Stimulated activated CD8-positive, alpha-beta memory T cell treated with anti-CD3 and anti-CD28 coated beads, Interleukin-2, amount 100 ng/mL, for 48 hours (primary cell): ENCODE measurements at places on chromosomes 13 and 19.

GRCh38 chr13:44739120-44739519, 163.0 kb upstream of the TSC22D1 start:
- DNase-seq, result no peak

DNA sequence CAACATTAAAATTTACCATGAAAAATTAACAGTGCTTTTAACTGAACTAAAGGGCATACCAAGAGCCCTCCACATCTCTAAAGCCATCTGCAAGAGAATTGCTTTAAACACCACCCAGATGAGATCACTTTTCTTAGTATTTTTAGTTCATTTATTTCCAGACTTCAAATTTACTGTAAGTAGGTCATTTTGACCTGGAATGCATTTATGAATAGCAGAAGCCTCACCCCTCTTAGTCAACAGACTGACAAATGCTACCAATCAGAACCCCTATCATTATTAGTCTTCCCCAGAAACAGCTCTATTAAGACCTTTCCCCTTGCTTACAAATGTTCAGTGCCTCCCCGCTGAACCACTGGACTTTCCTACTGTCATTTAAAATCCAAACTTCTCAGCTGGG, 27.3 kb downstream of the RUBCNL start:
- no peak for DNase-seq

GRCh38 chr13:97526556-97526955, 92.6 kb downstream of the RAP2A start:
- DNase-seq, result no peak

- no peak for DNase-seq
Measured at GRCh38 chr13:110161112-110161882, 145.7 kb downstream of the COL4A1 start.

DNA sequence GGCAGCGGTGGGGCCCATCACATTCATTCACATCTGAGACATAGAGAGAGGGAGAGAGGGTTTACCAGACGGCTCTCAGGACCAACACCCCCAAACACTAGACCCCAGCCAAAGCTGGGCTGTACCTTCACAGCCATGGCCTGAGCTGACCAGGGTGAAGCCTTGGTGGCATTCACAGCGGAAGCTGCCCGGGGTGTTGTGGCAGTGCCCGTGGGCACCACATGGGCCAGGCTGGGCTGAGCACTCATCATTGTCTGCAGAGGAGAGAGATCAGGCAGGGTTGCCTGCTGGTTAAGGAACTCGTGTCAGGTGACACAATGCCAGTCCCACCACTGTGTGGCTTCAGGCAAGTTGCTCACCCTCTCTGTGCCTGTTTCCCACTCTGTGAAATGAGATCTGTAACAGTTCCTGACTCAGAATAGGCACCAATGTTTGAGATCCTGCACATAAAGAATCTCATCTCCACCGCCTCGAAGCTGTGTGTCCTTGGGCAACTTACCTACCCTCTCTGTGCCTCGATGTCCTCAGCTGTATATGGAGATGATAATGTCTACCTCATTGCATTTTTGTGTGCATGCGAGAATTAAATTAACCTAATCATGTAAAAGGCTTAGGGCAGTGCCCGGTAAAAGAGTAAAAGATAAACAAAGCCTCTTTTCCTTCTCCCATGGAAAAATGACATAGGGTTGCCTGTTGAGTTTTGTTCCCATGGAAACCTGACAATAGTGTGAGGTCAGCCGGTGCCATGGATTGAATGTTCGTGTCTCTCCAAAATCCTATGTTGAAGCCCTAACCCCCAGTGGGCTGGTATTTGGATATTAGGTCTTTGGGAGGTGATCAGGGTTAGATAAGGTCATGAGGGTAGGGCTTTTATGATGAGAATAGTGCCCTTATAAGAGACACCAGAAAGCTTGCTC, 22.9 kb downstream of the CCL25 start:
- DNase-seq, result no peak

DNA sequence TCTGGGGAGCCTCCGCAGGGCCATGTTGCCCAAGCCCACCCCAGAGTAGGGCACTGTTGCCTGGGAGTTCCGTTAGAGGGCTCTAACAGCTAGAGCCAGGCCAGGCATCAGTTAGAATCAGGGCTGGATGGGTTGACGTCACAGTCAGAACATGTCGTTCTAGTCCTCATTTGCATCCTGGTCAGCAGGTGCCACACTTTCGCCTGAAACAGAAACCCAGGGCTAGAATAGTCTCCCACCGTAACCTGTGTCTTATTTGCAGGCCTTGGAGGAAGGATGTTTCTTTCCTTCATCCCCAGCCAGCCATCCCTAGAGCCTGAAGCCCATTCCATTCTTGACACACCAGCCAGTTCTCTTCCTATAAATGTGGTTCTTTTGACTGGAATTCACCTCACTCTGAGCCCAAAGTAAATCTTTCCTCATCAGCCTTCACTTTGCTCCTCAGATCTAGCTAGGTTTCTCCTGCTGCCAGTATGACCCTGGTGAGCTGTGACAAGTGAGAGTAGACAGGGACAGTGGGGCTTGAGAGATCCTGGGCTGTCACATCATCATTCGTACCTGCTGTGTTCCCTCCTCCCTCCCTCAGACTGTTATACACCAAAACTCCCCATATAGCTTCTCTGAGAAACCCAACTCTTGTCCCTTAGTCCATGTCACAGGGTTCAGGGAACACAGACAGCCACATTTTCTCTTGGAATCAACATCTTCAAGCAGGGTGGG, 12.2 kb upstream of the CCDC97 start:
- no peak for DNase-seq

- DNase-seq, result no peak
Measured at GRCh38 chr19:18596752-18597157, 8.2 kb downstream of the REX1BD start.

GRCh38 chr13:99636306-99636705, 135.0 kb downstream of the TM9SF2 start:
- no peak for DNase-seq

DNA sequence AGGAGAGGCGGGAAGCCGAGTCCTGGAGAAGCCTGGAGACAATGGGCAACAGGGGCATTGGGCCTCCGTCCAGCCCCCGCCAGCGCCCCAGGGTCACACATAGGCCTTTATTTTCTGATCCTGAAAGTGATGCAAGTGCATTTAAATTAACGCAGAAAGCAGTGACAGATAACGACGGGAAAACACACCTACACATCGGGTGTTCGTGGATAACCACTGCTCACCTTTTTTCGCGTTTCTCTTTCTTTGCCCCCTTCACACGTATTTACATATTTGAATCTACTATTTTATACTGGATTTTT, 30.4 kb upstream of the GRTP1 start:
- no peak for DNase-seq

DNA sequence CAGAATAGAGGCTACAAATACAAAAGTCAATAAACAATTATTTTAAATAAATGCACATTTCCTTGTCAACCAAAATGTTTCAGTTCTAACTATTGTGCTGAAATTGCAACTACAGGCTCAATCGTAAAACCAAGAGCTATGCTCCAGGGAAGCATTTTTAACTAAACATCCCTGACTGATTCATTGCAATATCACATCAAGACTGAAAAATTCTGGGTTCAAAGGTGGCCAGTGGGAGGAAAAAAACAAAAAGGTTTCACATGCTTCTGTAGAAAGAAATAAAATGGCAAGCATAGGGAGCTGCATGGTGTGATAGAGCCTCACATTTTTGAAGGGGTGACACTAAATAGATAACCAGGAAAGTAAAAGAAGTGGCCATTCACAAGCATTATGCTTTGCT, 862.8 kb downstream of the PCDH9 start:
- no peak for DNase-seq

DNA sequence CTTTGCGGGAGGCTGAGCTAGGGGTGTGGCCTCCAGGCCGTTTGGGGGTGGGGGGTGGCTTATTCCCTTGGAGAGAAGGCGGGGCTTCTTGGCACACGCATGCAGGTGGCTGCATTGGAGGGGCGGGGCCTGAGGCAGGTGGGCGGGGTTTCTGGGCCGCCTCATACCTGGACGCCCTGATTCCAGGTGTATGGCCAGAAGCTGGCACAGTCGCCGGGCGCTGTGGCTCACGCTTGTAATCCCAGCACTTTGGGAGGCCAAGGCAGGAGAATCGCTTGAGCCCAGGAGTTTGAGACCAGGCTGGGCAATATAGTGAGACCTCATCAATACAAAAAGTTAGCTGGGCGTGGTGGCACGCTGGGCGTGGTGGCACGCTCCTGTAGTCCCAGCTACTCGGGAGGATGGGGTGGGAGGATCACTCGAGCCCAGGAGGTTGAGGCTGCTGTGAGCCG, 7.8 kb downstream of the ABCA7 start:
- no peak for DNase-seq

DNA sequence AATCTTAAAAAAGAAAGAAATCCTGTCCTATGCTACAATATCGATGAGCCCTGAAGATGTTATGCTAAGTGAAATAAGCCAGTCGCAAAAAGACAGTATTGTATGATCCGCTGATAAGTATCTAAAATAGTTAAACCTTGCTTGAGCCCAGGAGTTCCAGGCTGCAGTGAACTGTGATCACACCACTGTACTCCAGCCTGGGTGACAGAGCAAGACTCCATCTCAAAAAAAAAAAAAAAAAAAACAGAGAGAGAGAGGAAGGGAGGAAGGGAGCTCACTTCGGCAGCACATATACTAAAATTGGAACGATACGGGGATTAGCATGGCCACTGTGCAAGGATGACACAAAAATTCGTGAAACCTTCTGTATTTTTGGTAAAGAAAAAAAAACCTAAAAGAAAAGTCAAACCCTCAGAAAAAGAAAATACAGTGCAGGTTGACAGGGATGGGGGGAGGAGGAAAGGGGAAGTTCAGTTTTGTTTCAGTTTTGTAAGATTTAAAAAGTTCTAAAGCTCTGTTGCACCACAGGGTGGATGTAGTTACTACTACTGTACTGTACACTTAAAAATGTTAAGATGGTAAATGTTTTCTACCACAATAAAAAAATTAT, 8.4 kb downstream of the CLASRP start:
- no peak for DNase-seq

GRCh38 chr19:29566496-29567054, 39.5 kb upstream of the POP4 start:
- no peak for DNase-seq

DNA sequence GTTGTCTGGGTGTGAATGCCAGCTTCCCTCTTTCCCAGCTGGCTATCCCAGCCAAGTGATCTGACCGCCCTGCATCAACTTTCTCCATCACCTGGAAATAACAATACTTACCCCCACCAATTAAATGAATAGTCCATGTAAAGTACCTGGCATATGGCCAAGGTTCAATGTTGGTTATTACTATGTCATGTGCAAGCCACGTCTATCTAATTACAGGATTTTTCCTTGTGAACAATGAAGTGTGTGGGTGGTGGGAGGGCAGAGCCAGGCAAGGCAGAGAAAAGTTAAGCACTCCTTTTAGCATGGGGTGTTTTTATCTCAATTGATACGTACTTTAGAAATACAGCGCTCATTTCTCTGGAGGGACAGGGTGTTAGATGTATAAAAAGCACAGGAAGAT, 121.1 kb downstream of the NHLRC3 start:
- DNase-seq, result no peak

DNA sequence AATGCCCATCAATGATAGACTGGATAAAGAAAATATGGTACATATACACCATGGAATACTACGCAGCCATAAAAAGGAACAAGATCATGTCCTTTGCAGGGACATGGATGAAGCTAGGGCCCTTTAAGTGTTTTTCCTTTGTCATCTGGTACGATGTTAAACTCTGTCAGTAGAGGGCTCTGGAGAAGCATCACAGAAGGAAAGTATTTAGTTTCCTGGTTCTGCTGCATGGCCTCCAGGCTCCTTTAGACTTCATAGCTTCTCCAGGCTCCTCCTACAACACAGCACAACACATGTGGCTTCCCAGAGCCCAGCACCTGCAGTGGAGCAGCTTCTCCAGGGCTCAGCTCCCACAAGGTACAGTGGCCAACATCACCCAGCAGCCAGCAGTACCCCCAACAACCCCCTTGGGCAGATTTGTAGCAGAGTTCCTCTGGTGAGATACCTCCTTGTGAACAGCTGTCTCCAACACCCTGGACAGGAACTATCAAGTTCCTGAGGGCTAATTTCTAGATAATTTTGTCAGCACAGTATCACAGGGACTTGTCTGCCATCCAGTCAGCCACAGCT, 63.4 kb downstream of the KCTD12 start:
- DNase-seq, result no peak

DNA sequence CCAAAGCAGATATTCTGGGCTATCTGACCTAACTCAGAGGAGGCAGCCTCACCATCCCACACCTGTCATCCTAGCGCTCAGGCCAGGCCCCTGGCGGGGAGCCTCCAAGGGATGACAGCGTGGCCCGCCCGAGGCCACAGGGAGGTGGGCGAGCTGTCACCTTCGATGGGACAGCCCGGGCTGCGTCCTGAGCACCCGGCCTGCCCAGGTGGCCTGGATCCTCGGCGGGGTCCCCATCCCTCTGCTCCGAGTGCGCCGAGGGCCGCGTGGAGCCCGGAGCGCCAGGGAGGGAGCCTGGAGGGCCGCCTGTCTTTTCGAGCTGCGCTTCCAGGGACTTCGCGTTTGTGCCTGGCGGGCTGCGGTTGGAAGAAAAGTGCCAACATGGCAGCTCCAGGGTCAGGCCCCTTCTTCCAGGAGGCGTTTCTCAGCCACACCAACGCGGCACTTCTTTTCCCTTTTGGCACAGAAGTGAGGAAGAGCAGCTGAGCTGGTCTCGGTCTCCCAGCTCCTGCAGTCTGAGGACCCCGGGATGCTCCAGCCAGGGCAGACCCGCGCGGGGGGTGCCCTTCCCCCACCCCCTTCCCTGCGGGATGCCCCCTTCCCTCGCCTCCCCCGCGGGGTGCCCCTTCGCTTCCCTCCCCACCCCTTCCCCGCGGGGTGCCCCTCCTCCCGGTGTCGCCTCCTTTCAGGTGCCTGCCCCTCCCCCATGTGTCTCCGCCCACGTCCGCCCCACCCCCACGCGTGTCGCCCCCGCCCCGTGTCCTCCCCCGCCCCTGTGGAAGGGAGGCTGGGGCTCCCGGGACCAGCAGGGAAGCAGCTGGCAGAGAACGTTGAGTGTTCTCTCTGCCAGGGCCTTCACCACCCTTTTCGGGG, 42.3 kb downstream of the GJA3 start:
- DNase-seq, result no peak

- DNase-seq, result no peak
Measured at GRCh38 chr19:47494211-47494547, 10.2 kb upstream of the KPTN start.

- DNase-seq, result no peak
Measured at GRCh38 chr13:31774186-31774750, 34.9 kb downstream of the RXFP2 start.

- no peak for DNase-seq
Measured at GRCh38 chr13:99199541-99200431, 868 bp upstream of the UBAC2 start.

DNA sequence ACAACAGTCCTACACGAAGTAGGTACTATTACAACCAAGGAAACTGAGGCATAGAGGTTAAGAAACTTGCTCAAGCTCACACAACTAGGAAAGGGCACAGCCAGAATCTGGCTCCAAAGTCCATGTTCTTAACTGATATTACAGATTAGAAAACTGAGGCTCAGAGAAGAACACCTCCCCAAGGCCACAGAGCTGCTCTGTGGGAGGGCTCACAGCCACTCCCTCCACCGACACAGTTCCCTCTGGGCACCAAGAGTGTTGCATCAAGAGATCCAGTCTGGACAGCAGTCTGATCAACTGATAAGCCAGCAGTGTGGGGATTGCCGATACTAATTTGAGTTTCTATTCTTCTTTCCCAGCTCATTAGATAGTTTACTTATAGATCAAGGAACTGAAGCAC, 29.5 kb downstream of the SLC15A1 start:
- DNase-seq, result no peak

GRCh38 chr19:1019980-1020867, 699 bp downstream of the TMEM259 start:
- DNase-seq, result no peak

GRCh38 chr13:105846923-105847322, 688.5 kb downstream of the EFNB2 start:
- no peak for DNase-seq

GRCh38 chr19:38425810-38426466, at the start of gene RASGRP4:
RASGRP4 (minus strand) TSS chr19:38426219; CDS start chr19:38426091, 128 bp downstream.
- DNase-seq, result no peak
